ENCODE measurements at places on chromosomes 2 and 18.

DNA sequence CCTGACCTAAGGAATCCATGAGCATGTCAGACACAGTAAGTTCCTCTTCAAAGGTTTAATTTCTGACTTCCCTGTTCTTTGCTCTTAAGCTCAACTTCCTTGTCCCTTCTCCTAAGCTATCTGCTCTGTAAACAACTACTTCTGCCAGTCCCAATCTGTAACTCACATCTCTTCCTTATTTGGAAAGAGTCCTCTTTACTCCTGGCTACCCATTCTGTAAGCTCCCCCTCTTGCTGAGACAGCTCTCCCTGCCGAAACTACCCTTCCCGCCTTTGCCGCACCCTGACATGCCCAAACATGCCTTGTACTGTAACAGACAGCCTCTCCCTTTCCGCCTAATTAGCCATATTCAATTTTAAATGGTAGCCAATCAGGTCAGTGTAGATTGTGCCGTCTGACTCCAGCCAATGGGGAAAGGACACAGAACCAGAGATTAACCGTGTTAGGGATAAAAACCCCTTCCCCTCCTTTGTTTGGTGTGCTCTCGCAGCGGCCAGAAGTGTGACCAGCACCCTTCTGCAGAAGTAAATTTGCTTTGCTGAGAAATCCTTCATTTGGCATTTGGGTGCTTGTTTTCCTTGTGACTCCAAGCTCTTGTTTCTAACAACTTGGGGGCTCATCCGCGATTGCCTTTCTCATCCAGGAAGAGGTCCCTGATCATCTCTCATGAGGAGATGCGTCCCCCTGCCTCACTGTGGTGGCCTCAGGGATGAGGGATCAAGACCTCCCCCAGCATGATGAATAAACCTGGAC lies 49.0 kb downstream of the PIAS2 start:
- no peak for DNase-seq

DNA sequence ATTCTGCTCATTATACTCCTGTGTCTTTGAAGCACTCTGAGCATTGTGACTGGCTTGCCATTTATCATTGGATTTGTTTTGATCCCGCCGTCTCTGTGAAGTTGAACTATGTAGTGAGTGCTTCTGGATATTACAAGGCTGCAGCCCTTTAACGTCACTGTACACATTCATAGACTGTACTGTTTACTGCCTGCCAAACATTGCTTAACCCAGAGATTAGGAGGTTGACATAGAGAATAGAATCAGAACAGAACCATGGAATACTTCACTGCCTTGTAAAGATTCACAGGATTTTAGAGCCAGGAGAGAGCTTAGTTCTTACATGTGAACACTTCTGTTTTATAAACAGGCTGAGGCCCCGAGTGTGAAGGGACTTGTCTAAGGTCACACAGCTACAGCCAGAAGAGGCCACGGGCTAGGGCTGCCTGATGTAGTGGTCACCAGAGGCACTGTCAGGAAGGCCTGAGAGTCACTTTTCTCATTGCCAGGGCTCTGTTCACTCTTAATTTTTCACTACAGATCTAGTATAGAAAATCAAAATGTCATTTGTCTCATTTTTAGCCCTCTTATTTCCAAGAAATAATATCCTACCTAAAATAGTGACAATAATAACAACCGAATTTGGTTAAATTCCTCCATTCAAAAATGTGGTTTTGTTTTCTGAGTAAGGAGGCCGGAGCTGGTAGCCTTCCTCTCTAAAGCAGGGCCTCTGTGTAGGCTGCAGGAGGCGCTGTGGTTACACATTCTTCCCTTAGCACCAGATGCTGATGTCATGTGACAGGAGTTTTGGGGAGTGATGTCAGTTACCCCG lies 87.9 kb downstream of the UGGT1 start:
- DNase-seq = no peak

- DNase-seq = no peak
These were observed 326.9 kb upstream of the GULP1 start for GRCh38 chr2:187964746-187965145.

DNA sequence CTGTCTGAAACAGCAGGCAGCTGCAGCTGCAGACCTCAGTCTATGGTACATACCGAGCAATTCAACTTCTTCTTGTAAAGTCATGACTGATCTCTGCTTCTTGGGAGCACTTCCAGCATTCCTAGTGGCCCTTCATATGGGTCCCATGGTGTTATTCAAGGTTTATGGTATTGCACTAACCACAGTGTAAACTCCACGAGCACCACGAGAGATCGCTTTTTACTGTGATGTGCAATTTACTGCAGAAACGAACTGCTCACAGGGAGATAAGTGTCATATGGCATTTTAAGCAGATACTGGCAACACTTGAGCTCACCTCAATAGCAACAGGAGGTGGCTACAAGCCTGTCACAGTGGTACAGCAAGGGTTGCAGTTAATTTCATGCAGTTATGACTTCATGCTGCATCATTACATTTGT lies 38.6 kb upstream of the SH3BP4 start:
- DNase-seq = no peak

DNA sequence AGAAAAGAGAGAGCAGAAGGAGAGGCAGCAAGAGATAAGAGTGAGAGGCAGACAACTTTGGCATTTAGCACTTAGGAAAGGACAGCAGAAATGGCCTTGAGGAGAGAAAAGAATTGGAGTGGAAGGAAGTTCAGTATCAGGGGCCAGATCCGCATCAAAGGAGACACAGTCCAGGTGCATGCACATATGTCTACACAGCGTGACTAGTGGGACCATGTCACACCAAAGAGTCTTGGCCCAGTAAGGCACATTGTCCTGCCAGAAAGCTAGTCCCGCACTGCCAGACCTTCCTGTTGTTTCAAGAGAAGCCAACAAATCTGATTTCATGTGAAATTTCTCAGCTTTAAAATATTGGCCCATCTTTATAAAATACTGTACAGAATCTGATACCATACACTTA lies 8.5 kb upstream of the STK39 start:
- DNase-seq = no peak

- no peak for DNase-seq
These were observed 133.3 kb downstream of the PTRHD1 start for GRCh38 chr2:24659862-24660261.

DNA sequence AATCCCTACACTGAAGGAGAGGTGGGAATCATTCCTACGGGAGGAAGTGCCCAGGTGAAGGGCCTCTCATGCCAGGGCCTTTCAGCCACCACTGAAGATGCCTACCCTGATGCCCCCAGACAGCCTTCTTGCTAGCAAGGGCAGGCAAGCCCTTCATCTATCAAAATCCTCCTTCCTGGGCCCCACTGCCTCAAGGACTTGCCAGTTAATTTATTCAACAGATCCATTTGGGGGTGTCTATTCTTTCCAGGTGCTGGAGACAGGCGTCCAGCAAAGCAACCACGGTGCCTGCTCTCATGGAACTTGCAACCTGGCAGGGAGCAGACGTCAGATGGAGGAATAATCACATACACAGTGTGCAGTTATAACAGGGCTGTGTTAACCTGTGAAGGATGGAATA lies 95.5 kb downstream of the GYPC start:
- DNase-seq = no peak

- DNase-seq = no peak
These were observed 77.7 kb upstream of the FBXO11 start for GRCh38 chr2:47984041-47984440.

DNA sequence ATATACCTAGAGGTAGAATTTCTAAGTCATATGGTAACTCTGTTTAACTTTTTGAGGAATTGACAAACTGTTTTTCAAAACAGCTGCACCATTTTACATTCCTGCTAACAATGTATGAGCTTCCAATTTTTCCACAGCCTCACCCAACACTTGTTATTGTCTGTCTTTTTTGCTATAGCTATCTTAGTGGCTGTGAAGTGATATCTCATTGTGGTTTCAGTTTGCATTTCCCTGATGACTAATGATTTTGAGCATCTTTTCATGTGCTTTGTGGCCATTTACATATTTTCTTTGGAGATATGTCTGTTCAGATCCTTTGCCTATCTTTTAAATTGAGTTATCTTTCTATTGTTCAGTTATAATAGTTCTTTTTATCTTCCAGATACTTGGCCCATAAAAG lies 273.8 kb downstream of the AGPS start:
- no peak for DNase-seq

DNA sequence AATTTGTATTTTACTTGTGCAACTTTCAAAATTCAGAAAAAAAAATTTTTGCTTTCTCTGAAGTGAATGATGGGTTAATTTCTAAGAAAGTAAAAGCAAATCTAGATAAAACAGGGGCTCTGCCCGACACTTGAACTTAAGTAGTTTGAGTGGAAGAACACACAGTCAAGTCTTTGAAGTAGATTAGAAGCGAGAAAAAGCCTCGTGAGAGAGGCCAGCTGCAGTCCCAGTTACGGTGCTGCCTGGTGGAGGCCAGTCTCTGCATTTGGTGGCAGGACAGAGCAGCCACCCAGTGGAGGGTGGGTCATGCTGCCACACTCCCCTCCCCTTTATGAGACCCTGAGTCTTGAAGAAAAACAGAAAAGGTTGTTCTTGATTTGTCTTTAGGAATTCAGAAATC lies 81.8 kb downstream of the INPP5D start:
- no peak for DNase-seq

GRCh38 chr18:67672716-67673115 lies 156.2 kb upstream of the DSEL start:
- no peak for DNase-seq
